Progenitor cell of endocrine pancreas (in vitro differentiated cells): ENCODE measurements at places on chromosomes 5 and 9.

- H3K4me1 ChIP-seq: no peaks in the 10 kb centered on the region
- peaks cover 4% of the 10 kb centered on the region for H3K27me3 ChIP-seq
- DNase-seq: no peak
- H3K27ac ChIP-seq: no peak overlapping the region
Measured at GRCh38 chr5:174760721-174761120, 36.3 kb downstream of the MSX2 start.

DNA sequence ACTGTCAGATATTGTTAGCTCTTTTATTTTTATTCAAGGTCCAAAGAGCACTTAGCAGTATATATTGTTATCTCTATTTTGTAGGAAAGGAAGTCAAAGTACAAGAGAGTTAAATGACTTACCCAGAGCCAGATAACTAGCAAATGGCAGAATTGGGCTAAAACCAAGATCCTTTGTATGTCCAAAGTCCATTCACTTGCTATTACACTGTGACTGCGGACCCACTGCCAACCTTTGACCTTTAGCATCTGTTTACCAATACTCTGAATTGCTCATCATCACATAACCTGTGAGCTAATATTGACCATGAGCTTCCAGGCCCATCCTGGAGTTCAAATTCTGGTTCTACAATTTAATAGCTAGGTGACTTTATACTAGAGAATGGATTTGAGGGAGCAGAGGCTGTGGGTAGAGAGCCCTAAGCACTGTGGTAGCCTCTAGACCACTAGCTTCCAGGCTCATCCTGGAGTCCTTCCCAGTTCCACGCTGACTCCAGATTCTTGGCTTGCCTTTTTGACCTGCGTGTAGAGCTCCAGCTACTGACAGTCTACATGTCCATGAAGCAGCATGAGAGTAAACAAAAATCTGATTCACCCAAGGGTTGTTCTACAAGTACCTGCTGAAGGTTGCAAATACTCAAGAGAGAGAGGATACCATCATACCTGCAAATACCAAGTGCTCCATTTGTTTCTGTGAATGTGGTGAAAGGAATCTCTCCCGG, 424.0 kb downstream of the SH3GL2 start:
- no peak for DNase-seq
- no peak overlapping the region for H3K27ac ChIP-seq
- H3K4me3 ChIP-seq: no peak overlapping the region
- H3K4me1 ChIP-seq: peaks cover 7% of the 10 kb centered on the region
- H3K27me3 ChIP-seq: peaks cover 7% of the 10 kb centered on the region

DNA sequence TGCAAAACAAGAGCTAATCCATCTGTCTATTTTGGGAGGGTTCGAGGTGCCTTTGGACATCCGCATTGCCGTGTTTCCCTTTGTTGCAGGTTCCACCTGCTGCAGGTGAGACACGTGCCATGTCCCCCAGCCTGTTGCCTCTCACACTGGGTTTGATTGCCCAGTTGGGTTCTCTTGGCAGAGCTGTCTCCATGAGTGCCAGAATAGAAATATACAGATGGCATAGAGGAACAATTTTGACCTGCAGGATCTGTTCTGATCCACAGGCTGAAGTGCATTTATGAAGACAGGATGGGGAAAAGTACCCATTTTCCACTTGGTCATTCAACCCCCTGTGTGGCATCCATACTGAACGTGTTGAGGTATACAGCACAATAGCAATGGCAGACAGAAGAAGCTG, 178.1 kb downstream of the SGCD start:
- H3K27me3 ChIP-seq: no peaks in the 10 kb centered on the region
- H3K27ac ChIP-seq: no peak overlapping the region
- H3K4me3 ChIP-seq: no peak overlapping the region
- peaks cover 3% of the 10 kb centered on the region for H3K4me1 ChIP-seq
- H3K36me3 ChIP-seq: no peaks in the 10 kb centered on the region

DNA sequence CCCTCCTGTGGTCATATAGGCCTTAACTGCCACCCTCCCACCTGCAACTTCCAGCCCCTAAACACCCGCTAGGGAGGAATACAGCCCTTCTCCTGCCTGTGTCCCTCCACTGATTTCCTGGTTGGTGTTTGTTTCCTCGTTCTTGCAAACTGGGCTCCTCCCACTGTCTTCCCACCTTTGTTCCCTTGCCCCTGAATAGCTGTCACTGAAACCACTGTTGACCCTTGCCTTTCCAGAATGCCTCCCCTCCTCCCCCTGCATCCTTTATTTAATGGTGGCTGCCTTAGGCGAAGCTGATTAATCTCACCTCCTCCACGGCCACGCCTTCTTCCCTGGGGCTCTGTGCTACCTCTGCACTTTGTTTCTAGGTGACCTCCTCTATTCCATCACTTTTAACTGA, 626.7 kb downstream of the BNC2 start:
- H3K4me1 ChIP-seq: peaks cover 11% of the 10 kb centered on the region
- H3K4me3 ChIP-seq: no peak overlapping the region
- H3K36me3 ChIP-seq: no peaks in the 10 kb centered on the region

- H3K27me3 ChIP-seq: peaks cover 39% of the 10 kb centered on the region
- no peaks in the 10 kb centered on the region for H3K36me3 ChIP-seq
- DNase-seq: no peak
- no peak overlapping the region for H3K27ac ChIP-seq
Measured at GRCh38 chr9:134263596-134263995, 62.7 kb upstream of the RXRA start.

GRCh38 chr9:5817862-5818261, 15.1 kb downstream of the ERMP1 start:
- peaks cover 15% of the 10 kb centered on the region for H3K36me3 ChIP-seq
- no peaks in the 10 kb centered on the region for H3K27me3 ChIP-seq
- peak overlapping the region; percentile 1 for H3K27ac ChIP-seq
- H3K4me3 ChIP-seq: no peak overlapping the region

GRCh38 chr9:27487128-27487640, 36.9 kb upstream of the IFNK start:
- H3K27ac ChIP-seq: no peak overlapping the region
- no peak for DNase-seq
- no peak overlapping the region for H3K4me3 ChIP-seq
- peaks cover 20% of the 10 kb centered on the region for H3K4me1 ChIP-seq
- peaks cover 6% of the 10 kb centered on the region for H3K36me3 ChIP-seq
